Skin of body (tissue), 3 donors: ENCODE measurements at places on chromosomes 5 and 9. TPM values are rescaled to one million over a fixed set of nuclear protein-coding genes. Genes with fewer than 3 reads are reported as not detected.
A peak's percentile ranks its signal among the peaks of the same experiment; 100 is the strongest.

DNA sequence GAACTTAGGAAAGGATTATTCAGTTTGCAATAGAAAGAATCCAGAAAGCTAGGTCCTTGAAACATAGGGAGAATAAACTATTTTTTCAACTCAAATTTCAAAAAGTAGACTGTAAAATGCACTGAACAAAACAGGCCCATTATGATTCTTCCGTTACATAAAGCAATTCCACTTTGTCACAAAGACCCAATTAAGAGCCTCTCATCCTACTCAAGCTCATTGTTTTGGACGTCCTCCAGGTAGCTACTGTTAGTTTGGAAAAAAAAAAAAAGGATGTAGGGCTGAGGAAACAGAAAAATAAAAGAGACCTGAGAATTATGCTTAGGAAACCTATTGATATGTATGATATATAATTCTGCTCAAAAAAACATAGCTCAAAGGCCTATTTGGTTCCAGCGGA lies 74.0 kb downstream of the DIRAS2 start:
- no peak for DNase-seq

- DNase-seq: peak; percentile 59
These were observed 302.5 kb downstream of the MLLT3 start for GRCh38 chr9:20319641-20320337.

GRCh38 chr5:54580997-54581811 lies 63.6 kb downstream of the SNX18 start:
- DNase-seq: no peak

The DMRT3 gene
- not detected for total RNA-seq

The CNTNAP3B gene
- total RNA-seq: 7.6 TPM

DNA sequence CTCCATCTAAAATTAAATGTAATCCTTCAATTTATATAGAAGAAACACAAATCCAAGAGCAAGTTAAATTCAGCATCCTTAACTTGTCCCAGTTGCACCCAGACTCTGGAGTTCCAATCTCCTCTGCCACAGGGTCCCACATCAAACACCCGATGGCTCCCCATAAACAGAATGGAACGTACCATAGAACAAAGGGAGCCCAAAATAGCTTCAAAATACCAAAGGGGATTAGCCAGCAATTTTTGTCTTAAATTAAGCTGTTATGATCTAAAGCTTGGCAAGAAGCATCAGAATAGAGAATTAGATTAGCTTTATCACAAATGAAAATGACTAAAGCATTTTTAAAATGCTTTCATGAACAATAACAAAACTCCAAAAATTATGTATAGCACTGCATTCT lies 112.8 kb downstream of the FANCC start:
- no peak for DNase-seq
